ENCODE measurements at places on chromosomes 16 and 17.

GRCh38 chr16:87731607-87732006, 34.2 kb downstream of the KLHDC4 start:
- H3K27ac ChIP-seq, result no peak overlapping the region
- H3K4me3 ChIP-seq, result no peak overlapping the region
- H3K36me3 ChIP-seq, result peaks cover 68% of the 10 kb centered on the region
- peaks cover 23% of the 10 kb centered on the region for H3K4me1 ChIP-seq
- no peaks in the 10 kb centered on the region for H3K27me3 ChIP-seq

DNA sequence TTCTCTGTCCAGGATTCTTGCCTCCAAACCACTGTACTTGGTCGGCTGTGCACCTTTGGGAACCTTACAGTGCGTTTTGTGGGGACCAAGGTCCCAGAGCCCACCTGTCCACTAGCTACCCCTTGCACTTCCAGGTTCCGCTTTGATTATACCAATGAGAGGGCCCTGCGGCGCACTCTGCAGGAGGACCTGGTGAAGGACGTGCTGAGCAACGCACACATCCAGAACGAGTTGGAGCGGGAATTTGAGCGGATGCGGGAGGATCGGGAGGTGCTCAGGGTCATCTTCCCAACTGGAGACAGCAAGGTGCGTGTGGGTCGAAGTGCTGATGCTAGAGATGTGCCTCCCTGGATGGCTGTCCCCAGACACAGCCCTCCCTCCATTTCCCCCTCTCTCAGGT, 18.8 kb downstream of the POLR2A start:
- peak overlapping the region; percentile 14 for H3K27ac ChIP-seq
- H3K36me3 ChIP-seq, result peaks cover 100% of the 10 kb centered on the region
- H3K4me3 ChIP-seq, result no peak overlapping the region
- no peaks in the 10 kb centered on the region for H3K4me1 ChIP-seq
- H3K27me3 ChIP-seq, result no peaks in the 10 kb centered on the region

GRCh38 chr17:82380860-82381702, 9.5 kb downstream of the UTS2R start:
- H3K36me3 ChIP-seq, result no peaks in the 10 kb centered on the region
- H3K4me1 ChIP-seq, result peaks cover 10% of the 10 kb centered on the region
- H3K27ac ChIP-seq, result no peak overlapping the region
- H3K27me3 ChIP-seq, result peaks cover 23% of the 10 kb centered on the region
- DNase-seq, result no peak

GRCh38 chr17:48054238-48055185, 6.4 kb downstream of the NFE2L1 start:
- no peaks in the 10 kb centered on the region for H3K27me3 ChIP-seq
- H3K4me1 ChIP-seq, result peaks cover 43% of the 10 kb centered on the region
- H3K36me3 ChIP-seq, result peaks cover 32% of the 10 kb centered on the region
- H3K4me3 ChIP-seq, result no peak overlapping the region
- no peak for DNase-seq
- peak overlapping the region; percentile 9 for H3K27ac ChIP-seq

GRCh38 chr16:14011846-14012245, 59.3 kb upstream of the MRTFB start:
- no peak overlapping the region for H3K27ac ChIP-seq
- no peaks in the 10 kb centered on the region for H3K36me3 ChIP-seq
- no peak overlapping the region for H3K4me3 ChIP-seq
- DNase-seq, result no peak
- no peaks in the 10 kb centered on the region for H3K4me1 ChIP-seq

- H3K36me3 ChIP-seq, result peaks cover 64% of the 10 kb centered on the region
- no peaks in the 10 kb centered on the region for H3K27me3 ChIP-seq
- H3K27ac ChIP-seq, result no peak overlapping the region
- no peak overlapping the region for H3K4me3 ChIP-seq
- DNase-seq, result no peak
These were observed 43.0 kb downstream of the SNX11 start for GRCh38 chr17:48150597-48151001.

DNA sequence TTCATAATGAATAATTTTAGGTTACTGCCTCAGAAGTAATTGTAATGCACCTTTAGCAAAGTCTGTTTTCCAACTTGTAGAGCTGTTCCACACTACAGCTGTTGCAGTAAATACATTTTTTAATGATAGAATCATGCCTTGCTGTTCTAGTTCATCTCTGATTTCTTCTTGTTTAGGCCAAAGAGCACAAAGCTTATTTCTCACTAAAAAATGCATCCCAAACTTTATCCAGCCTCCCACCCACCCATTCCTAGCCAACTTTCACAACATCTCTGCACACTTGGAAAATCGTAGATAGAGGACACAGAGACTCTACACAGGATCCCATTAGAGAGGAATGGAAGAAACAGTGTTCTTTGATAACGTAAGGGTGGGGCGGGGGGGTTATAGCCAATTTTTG, 252.2 kb upstream of the DYNLRB2 start:
- H3K4me1 ChIP-seq, result no peaks in the 10 kb centered on the region
- H3K36me3 ChIP-seq, result no peaks in the 10 kb centered on the region
- no peak overlapping the region for H3K27ac ChIP-seq
- H3K27me3 ChIP-seq, result peaks cover 33% of the 10 kb centered on the region
- no peak for DNase-seq
- no peak overlapping the region for H3K4me3 ChIP-seq

DNA sequence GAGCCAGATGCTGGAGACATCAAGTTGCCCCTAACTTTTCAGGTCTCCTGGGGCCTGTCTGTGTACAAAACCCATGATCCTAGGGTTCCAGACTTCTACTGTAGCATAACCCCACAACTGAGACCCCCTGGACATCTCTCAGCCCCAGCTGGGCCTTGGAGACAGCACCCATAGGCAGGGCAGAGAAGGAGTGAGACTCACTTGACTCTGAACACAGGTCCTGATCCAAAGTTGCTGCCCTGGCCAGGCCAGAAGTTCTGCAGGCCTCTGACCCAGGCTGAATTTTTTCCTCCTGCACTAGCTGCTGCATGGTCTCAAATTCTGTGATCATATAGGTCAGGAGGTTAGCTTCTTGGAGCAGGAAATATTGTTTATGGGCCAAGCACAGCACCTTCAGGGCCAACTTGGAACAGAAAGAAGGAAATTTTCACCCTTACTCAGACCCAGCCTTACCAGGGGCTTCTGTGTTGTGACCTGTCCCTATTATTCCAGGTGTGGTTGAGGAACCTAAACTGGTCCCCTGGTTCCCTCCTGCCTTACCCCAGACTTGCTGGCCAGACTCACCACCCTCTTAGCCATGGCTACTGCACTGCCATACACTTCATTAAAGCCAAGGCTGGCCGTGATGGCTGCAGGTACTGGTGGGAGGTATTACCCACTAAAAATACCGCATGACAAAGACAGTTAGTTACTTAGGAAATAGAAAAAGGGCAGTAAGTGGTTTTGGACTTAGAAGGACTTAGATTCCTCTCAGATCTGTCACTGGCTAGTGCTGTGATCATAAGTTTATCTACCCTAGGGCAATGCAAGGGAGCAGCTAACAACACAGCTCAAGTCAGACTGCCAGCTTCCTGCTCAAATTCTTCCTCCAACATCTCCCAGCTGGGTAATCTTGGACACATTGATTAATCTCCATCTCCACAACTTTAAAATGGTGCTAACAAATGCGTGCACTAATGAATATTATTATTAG, 2180.1 kb downstream of the TP53TG3F start:
- H3K4me3 ChIP-seq, result no peak overlapping the region
- peaks cover 1% of the 10 kb centered on the region for H3K4me1 ChIP-seq
- no peaks in the 10 kb centered on the region for H3K27me3 ChIP-seq
- H3K36me3 ChIP-seq, result no peaks in the 10 kb centered on the region

- no peak for DNase-seq
- H3K27ac ChIP-seq, result no peak overlapping the region
- no peak overlapping the region for H3K4me3 ChIP-seq
- no peaks in the 10 kb centered on the region for H3K27me3 ChIP-seq
- no peaks in the 10 kb centered on the region for H3K36me3 ChIP-seq
These were observed 429.4 kb upstream of the GOT2 start for GRCh38 chr16:59163371-59164055.

GRCh38 chr17:691423-691822, 23.2 kb downstream of the VPS53 start:
- no peak overlapping the region for H3K27ac ChIP-seq
- peaks cover 53% of the 10 kb centered on the region for H3K36me3 ChIP-seq
- no peaks in the 10 kb centered on the region for H3K4me1 ChIP-seq
- H3K4me3 ChIP-seq, result no peak overlapping the region

- H3K27me3 ChIP-seq, result no peaks in the 10 kb centered on the region
- H3K4me3 ChIP-seq, result no peak overlapping the region
- no peak overlapping the region for H3K27ac ChIP-seq
- no peak for DNase-seq
- H3K4me1 ChIP-seq, result peaks cover 30% of the 10 kb centered on the region
These were observed 5.9 kb downstream of the RNF222 start for GRCh38 chr17:8391711-8392110.

DNA sequence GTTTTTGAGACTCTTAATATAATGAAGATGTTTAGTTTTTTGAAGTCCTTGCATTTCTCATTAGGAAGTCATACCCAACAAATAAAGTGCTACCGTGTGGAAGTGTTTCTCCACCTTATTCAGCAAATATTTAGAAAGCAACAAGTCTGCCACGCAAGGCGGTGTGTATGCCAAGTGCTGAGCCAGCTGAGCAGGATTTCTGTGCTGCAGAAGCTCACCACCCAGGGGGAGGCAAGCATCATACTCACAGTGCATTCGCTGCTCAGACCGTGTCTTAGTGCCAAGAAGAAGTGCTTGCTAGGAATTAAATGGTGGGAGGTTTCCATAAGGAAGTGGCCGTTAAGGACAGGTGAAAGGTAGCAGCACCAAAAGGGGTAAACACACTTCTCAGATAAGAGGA, 111.2 kb downstream of the ARHGAP44 start:
- H3K4me1 ChIP-seq, result no peaks in the 10 kb centered on the region
- DNase-seq, result no peak
- no peak overlapping the region for H3K27ac ChIP-seq
- peaks cover 12% of the 10 kb centered on the region for H3K27me3 ChIP-seq
- no peak overlapping the region for H3K4me3 ChIP-seq

- H3K27me3 ChIP-seq, result peaks cover 13% of the 10 kb centered on the region
- H3K36me3 ChIP-seq, result no peaks in the 10 kb centered on the region
- no peak overlapping the region for H3K27ac ChIP-seq
- H3K4me3 ChIP-seq, result no peak overlapping the region
- peaks cover 2% of the 10 kb centered on the region for H3K4me1 ChIP-seq
- peak; percentile 47 for DNase-seq
These were observed 32.7 kb upstream of the CDH1 start for GRCh38 chr16:68704232-68704867.

DNA sequence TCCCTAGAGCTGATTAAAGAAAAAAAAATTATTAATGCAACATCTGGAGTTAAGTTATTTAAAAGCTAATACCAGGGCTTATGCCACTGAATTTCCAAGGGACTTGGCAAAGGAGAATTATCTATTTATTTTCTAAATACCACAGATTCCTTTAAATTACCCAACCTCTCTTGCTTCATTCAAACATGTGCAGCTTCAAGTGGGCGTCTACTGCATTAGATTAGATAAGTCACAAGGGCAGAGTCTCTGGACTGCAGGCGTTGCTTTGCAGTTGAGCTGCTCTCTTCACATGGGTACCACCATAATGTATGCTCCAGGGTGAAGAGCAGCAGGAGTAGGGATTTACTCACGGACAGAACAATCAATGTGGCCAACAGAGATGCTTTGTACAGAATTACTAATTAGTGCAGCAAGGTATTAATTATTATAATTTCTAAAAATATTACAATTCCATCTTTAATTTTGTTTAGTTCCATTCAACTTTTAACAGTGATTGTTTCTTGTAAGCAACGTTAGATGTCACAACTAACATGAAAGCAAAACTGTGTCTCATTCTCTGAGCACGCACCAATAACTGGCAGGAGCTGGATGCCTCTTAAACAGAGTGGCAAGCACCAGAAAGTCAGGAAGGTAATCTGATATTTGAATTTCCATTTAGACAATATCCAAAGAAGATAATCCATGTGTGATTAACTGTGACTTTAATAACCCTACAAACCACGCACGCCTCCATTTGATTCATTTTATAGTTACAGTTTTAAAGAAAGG, 214.2 kb downstream of the STX8 start:
- no peaks in the 10 kb centered on the region for H3K27me3 ChIP-seq
- H3K27ac ChIP-seq, result no peak overlapping the region
- H3K4me1 ChIP-seq, result peaks cover 20% of the 10 kb centered on the region
- DNase-seq, result no peak
- H3K36me3 ChIP-seq, result peaks cover 3% of the 10 kb centered on the region

GRCh38 chr17:1787301-1787902, 25.5 kb downstream of the SERPINF1 start:
- H3K36me3 ChIP-seq, result peaks cover 32% of the 10 kb centered on the region
- H3K4me3 ChIP-seq, result no peak overlapping the region
- no peaks in the 10 kb centered on the region for H3K4me1 ChIP-seq
- H3K27me3 ChIP-seq, result no peaks in the 10 kb centered on the region
- no peak overlapping the region for H3K27ac ChIP-seq
